AG09309 (cell line): ENCODE measurements at places on chromosomes 6 and 20.

- DNase-seq, result no peak
Observed at GRCh38 chr6:82095091-82095490, 152.5 kb downstream of the IBTK start.

DNA sequence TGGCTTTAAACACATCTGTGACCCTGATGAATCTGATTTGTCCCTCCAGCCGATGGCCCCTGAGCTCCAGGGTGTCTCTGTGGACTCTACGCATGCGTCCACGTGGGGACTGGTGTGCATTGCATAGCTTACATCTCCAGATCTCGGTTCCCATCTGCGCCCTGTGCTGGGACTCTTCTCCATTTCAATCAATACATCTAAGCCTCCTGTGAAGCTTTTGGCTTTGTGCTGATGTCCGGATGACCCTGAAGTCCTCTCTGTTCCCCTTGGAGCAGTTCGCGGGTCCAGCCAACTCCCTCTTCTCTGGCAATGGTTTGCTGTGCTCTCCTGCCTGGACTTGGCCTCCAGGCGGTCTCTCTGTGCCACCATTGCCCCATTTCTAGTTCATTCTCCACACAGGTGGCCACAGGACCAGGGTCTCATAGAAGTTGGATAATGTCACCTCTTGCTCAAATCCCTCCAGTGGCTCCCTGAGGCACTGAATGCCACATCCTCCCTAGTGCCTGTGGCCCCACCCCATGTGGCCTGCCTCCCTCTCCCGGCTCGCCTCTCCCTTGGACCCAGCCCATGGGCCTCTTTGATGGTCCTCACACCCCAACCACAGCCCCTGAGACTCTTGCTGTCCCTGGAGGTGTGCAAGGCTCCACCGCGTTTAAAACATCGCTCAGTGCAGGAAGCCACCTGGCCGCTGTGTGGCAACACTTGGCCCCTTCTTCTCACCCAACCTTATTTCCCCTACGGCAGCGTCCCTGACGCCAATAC lies 155.4 kb downstream of the SYCP2 start:
- no peak for DNase-seq

DNA sequence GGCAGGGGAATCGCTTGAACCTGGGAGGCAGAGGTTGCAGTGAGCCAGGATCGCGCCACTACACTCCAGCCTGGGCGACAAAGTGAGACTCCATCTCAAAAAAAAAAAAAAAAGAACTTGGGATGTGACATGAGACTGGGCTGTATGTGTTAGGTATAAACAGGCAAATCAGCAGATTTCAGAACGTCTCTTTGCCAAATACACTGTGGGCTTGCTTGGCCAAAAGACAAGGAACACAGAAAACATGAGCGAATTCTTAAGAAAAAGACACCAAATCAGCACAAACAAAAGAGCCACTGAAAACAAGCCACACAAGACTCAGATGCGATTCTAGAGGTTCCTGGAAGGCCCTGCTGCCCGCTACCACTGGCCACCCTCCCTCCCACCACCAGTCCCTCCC lies 12.5 kb downstream of the ETV7 start:
- no peak for DNase-seq

GRCh38 chr20:32820698-32821377 lies 1.1 kb downstream of the MAPRE1 start:
- DNase-seq, result no peak

GRCh38 chr20:57394121-57395082 lies 3.2 kb downstream of the RBM38 start:
- DNase-seq, result no peak

DNA sequence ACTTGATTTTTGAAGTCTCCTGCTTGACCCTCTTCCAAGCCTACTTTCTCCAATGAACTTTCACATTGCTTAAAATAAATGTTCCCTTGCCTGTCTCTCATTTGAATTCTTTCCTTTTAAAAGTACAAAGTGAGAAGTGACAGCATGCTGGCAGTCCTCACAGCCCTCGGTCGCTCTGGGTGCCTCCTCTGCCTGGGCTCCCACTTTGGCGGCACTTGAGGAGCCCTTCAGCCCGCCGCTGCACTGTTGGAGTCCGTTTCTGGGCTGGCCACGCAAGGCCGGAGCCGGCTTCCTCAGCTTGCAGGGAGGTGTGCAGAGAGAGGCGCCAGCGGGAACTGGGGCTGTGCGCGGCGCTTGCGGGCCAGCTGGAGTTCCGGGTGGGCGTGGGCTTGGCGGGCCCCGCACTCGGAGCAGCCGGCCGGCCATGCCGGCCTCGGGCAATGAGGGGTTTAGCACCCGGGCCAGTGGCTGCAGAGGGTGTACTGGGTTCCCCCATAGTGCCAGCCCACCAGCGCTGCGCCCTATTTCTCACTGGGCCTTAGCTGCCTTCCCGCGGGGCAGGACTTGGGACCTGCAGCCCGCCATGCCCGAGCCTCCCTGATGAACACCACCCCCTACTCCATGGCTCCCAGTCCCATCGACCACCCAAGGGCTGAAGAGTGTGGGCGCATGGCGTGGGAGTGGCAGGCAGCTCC lies 31.9 kb downstream of the SERPINB6 start:
- DNase-seq, result no peak

- DNase-seq, result no peak
Observed at GRCh38 chr6:48061265-48061990, 49.6 kb downstream of the PTCHD4 start.

DNA sequence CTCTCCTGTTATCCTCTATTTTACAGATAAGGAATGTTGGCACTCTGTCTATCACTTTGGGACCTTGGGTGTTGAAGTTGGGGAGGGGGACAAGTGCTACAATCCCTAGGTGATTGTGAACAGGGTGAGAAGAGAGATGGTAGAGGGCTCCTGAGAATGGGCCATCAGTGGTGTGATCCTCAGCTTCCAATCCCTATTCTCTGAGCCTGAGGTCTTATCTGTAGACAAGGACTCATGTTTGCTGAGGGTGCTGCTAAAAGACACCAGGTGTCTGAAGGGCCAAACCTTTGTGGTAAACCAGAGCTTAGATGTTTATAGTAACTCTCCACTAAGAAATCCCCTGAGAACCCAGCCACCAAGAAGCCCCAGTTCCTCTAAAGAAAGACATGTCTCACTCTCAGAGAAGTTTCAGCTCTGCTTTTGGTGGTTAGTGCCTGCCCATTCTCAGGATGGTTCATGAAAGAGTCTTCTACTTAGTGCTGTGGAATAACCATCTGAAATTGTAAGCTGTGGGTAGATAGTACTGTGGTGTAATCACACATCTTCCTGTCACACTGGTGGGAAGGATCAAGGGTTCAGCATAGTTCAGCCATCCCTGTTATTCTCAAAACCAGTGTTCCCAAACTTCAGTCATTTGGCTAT lies 58.2 kb upstream of the IL20RA start:
- DNase-seq, result no peak

DNA sequence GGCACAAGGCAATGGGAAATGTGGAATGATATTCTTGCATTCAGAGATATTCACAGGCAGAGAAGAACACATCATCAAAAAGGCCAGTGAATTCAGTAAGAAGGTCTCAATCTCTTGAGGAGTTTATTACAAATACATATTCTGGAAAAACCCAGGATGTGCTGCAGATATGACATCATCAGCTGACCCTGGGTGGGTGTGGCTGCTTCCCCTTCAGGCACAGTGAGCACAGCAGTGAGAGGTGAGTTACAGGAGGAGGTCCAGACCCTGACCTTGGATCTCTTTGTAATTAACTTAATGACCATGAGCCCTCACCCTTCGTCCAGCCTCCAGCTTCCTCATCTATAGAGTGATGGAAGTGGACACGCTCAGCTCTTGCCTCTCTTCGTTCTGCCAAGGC lies 147.5 kb upstream of the SYNDIG1 start:
- no peak for DNase-seq

- DNase-seq, result no peak
Observed at GRCh38 chr6:98716341-98716740, 118.0 kb upstream of the POU3F2 start.

DNA sequence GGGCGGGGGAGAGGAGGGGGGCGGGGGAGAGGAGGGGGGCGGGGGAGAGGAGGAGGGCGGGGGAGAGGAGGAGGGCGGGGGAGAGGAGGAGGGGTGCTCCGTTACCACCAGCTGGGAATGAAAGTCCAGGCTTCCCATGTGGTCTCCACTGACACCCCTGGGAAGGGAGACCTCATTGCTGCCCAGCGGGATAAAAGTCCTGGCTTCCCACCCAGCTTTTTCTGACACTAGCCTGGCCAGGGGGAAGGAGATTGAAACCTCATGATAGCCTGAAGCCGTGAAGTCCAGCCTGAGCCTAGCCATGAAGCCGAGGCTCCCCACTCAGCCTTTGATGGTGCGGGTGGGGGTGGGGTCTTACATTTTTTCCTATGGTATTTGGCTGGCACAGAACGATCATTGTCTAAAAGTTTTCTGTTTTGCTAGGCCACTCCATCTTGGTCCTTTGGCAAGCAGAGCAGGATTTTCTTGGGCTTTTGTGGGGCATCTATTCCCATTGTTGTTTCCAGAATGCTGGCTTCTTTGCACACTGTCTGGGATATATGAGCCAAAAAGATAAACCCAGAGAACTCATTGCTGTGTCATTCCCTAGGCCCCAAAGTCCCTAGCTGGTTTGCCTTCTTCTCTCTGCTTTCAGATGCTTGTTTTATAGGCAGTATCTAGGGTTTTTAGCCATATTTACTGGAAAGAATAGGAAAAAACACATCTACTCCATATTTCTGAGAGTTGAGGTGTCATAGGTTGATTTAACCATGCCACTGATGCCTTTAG lies 67.9 kb upstream of the RNF24 start:
- no peak for DNase-seq

GRCh38 chr6:144131248-144131709 lies 19.0 kb upstream of the STX11 start:
- DNase-seq, result peak; percentile 43

DNA sequence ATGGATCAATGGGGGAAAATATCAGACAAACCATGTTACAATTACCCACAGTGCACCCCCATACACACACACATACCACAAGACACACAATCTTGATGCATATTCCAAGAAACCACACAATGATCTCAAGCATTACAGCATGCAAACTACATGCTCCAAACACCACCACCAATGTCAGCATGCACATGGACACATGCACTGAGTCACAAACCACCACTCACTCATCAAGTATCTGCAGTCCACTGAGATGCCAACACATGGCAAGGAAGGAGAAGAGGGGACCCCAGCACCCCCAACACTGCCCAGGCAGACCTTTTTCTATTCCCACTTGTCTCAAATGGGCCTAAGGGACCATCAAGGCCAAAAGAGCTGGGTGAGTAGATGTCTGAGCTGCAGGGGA lies 91.6 kb downstream of the PREX1 start:
- DNase-seq, result no peak

DNA sequence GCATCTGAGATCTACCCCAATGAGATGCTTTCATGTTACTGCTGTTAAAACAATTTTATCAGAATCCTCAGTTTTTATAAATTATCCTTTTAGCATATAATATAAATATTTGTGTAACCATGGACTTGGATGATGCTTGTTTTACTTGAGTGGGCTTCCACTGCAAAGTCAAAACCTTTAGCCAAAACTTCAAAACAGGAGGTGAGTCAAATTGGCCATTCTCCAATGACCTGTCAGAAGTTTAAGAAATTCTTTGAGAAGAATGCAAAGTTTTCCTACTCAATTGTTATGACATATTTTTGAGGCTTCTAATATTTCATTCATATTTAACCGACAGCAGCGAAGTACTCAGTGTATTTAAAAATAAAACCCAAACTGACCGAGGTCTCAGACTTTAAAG lies 507.9 kb downstream of the EYS start:
- DNase-seq, result no peak

DNA sequence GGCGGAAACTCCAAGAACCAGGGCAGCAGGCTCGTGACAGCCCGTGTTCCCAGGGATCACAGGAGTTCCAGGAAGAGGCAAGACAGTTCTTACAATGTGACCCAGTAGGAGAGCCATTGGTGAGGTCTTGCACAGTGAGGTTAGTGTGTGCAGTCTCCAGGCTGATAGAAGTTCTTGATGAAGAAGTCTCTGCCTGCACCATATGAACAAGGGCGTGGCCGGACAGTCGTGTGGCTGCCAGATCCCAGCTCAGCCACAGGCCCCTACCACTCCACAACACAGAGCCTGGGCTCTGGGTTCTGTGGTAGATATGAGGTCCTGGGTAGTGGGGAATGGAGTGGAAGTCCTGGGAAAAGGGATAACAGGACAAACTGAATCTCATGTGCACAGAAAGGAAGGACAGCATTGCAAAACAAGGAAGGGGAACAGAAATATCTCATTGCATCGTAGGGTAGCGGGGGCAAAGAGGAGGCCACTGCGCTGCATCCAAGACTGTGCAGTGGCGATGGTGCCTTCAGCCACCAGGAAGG lies 65.2 kb downstream of the STX11 start:
- DNase-seq, result no peak

DNA sequence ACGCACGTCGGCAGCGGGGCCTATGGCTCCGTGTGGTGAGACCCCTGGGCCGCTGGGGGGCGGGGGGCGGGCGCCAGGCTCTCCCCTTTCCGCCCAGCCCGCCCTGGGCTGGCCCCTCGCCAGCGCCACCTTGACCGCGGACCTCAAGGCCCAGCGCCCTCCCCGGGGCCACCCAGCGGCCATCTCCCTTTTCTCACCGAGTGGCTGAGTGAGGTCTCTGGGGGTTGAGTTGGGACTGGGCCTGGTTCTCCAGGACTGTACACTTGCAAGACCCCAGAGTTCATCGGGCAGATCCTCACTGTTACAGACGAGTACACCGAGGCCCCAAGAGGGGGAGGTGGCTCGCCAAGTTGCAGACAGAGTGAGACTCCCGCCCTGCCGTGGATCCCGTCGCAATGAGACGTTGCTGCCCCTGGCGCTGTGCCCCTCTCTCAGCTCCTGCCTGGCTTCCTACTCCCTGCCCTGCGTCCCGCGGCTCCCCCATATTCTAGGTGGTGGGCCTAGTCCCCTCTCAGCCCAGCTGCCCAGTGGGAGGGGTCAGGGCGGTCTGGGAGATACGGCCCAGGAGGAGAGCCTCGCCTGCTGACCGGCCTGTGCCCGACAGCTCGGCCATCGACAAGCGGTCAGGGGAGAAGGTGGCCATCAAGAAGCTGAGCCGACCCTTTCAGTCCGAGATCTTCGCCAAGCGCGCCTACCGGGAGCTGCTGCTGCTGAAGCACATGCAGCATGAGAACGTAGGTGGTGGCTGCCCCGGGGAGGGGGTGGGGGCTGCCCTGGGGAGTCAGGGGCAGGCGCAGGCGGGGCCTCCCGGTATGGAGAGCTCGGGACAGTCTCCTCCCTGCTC lies 576 bp downstream of the MAPK13 start:
- no peak for DNase-seq

DNA sequence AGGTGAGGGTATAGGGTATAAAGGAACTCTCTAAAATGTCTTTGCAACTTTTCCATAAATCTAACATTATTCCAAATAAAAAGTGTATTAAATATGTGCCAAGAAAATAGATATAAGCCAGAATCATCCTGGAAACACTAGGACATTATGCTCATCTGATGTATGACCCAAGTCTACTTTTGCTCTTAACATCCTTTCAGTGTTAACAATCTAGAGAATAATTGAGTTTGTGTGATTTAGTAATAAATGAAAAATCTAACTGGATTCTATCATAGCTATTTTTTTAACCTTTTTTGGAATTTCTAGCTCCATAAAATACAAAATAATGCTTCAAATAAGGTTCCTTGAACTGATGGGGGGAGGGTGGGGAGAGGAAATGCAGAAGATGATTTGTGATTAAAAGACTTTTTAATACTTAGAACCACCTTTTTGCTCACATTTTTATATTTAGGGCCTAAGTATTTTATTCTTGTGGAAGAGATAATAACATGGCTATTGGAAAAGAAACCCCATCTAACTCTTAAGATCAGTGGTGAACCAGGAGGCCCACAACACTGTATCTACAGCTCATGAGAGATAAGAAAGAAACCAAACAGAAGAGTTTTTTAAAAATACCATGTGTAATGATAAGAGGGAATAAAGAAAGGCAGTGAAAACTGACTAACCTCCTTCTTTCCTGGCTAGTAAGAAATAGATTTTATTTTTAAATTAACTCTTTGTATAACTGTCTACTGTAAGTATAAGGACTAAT lies 68.5 kb downstream of the PDSS2 start:
- no peak for DNase-seq
